Stimulated activated CD4-positive, alpha-beta T cell treated with anti-CD3 and anti-CD28 coated beads, Interleukin-1b, Interleukin-23, amount 100 ng/mL, for 24 hours (primary cell): ENCODE measurements at places on chromosomes 6 and 20.

DNA sequence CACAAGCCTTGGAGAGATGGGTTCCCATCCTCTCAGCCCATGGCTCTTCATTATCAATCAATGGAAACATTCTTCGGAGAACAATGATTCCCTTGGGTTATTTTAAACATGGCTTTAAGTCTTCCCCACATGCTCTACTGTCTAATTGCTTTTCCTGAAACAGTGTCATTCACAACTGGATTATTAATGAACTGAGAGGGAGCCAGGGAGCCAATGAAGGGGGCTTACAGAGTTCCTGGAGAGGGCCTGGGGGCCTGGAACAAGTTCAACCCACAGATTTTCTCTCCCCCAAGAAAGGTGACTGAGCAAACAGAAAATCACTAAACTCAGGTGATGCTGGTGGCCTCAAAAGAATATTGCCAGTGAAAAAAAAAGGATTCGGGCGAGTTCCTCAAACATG, 1.3 kb upstream of the PPP1R16B start:
- no peak for DNase-seq

GRCh38 chr20:47799116-47799715, 13.9 kb upstream of the SULF2 start:
- no peak for DNase-seq

GRCh38 chr6:151027936-151028838, 162.7 kb downstream of the MTHFD1L start:
- DNase-seq: no peak

- DNase-seq: no peak
These were observed 62.2 kb downstream of the ZDHHC14 start for GRCh38 chr6:157443066-157443800.

DNA sequence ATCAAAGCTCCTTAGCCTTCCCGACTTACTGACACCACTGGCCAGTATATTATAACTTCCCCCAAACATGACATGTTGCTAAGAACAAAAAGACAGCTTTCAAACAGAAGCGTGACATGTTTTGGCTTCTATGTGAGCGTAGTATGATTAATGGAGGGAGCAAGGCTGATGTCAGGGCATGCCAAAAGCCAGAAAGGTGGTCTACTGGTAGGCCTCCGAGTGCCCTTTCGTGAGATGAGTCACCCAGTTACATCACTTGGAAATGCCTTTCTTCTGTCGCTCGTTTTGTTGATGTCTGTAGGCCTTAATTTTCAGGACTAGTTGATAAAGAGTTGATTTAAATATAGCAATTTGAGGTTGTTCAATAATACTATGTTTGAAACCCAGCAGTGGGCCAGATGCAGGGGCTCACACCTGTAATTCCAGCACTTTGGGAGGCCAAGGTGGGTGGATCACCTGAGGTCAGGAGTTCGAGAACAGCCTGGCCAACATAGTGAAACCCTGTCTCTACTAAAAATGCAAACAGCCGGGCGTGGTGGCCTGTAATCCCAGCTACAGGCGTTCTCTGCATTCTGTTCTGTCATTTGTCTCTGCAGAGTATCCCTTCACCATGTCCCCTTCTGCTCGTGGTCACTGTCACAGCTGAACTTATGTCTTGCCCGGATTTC, 53.3 kb downstream of the CNKSR3 start:
- DNase-seq: no peak

- DNase-seq: no peak
These were observed 100.9 kb downstream of the FUT9 start for GRCh38 chr6:96116674-96117073.

- no peak for DNase-seq
These were observed 69.2 kb upstream of the LYRM2 start for GRCh38 chr6:89707766-89708165.

DNA sequence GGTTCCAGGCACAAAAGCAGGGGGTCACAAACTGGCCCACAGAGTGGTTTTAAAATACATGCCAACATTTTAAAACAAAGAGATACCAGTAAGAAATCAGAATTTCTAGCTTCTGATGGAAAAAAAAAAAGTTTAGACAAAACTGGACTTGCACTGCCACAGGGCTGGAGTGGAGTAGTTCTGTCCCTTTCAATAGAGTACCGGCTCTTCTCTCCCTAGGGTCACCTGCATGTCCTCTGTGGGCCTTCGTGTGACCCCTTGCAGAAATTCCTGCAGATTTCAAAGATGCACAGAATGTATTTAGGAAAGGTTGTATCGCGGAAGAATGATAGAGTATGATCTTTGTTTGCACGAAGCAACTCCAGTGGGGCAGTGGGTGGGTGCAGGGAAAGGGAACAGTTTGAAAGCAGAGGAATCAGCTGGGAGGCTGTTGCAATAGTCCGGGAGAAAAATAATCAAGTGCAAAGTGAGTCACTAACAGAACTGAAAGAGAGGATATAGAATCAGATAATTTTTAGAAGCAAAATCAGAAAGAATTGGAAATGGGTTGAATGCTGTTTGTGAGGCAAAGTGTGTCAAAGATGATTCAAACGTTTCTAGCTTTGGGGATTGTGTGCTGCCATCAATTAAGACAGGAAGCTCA, 97.3 kb upstream of the STXBP5 start:
- no peak for DNase-seq

GRCh38 chr6:114430534-114431124, 87.8 kb upstream of the HS3ST5 start:
- no peak for DNase-seq

DNA sequence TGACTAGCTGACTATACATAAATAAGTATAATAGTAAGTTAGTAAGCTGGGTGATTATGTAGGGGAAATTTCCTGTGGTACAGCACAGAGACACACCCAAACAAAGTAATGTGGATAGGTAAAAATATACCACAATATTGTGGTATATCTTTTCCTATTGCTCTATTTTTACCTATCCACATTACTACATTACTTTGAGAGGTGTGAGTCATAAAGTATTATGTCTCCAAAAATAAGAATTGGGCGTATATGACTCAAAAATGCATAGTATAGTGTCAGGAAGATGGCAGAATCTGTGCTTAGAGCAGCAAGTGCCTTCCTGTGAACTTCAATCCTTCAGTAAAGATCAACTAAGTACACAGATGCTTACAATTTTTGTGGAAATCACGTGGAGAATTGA, 2.7 kb upstream of the SIRPG start:
- no peak for DNase-seq

DNA sequence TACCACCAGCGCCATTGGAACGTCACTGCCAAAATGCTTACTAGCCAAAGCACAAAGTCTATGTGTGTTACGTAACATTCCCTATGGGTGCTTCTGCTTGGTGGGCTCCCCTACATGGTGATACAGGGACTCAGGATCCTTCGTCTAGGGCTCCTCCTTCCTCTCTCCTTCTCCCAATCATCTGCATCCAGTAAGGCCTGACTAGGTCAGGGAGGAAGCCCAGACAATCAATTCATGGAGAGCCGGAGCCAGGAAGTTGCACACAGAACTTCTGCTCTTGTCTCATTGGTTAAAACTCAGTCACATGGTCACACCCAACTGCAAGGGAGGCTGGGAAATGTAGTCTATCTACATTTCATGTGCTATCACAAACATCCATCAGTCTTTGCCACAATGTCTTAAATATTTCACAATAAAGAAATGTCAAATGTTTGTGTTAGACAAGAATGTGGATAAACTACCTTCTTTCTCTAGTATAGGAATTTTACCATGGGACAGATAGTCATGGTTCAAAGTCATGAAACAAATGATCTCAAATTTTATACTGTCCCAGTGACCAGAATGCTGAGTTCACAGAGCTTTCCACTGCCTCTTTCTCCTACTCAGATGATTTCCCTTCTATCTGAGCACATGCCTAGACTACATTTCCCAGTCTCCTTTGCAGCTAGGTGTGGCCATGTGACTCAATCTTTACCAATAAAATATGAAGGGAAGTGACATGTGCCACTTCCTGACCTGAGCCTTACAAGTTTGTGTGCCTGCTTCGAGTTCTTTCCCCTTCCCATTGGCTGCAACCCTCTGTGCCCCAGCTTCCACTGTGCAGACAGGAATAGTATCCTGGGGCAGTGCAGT, 9.3 kb upstream of the KCNK15 start:
- no peak for DNase-seq

GRCh38 chr6:117573006-117573680, 29.2 kb downstream of the GOPC start:
- DNase-seq: no peak

GRCh38 chr20:62811320-62811719, 5.5 kb upstream of the COL9A3 start:
- DNase-seq: no peak

- peak; percentile 81 for DNase-seq
These were observed 966 bp upstream of the REV3L start for GRCh38 chr6:111483736-111484632.

DNA sequence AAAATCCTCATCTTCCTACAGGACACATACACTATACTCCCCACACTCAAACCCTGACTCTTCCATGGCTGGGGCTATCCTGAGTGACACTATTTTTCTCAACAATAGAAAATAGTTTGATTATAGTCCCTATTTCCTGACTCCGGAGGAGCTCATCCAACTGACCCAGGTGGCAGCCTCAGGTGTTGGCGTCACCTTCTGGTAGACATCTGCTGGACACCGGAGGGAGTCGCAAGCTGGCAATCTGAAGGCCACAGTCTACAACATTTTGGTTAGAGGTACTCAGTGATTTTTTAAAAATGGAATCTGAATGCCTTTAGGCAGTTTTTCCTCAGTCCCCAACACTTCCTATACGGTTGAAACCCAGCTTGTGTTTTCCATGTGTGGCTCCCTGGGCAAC, 32.2 kb upstream of the OCSTAMP start:
- no peak for DNase-seq

DNA sequence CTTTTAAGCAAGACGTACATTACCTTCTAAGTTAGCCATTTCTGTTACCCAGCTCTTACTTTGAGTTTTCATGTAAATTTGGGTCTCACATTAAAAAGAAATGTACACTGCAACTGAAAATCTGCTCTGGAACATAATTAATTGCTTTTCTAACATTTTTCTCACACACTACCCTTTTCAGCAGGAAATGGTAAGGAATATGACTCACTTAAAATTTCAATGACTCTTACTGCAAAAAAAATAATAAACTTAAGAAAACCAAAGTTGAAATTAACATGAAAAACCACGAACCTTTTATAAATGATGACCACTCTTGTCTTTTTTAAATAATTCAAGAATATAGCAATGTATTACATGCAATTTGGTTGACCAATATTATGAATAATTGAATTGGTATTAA, 1.3 kb downstream of the CGA start:
- DNase-seq: no peak

- DNase-seq: no peak
These were observed 133.2 kb downstream of the SLC16A10 start for GRCh38 chr6:111220383-111221031.

DNA sequence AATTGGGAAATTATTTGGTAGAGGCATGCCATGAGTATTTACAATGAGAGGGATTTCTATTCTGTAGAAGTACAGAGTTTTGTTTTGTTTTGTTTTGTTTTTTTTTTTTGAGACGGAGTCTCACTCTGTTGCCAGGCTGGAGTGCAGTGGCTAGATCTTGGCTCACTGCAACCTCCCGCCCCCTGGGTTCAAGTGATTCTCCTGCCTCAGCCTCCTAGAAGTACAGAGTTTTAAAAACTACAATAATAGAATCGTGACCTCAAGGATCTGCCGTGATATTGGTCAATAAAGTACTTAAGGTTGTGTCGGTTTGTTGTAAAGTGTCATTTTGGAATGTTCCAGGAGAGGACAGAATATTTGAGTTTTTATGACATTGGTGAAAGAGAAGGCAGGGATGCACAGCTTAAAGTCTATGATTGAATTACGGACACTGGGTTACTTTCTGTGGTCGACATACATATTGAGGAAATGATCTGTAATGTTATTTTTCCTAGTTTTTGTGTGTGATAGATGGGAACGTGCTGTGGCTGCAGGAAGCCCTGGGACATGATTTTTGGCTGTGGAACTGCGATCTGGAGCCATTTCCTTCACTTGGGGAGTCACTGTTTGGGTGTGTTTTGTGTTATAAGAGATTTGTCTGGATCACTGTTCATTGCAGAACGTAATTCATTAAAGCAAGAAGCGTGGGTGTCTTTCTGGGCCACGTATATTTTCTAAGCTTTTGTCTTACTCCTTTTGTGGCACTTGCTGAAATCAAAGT, 59.6 kb downstream of the TIAM2 start:
- no peak for DNase-seq

GRCh38 chr20:18986146-18986830, 172.7 kb downstream of the SCP2D1 start:
- DNase-seq: no peak

GRCh38 chr20:35003211-35004031, 47.8 kb downstream of the MYH7B start:
- DNase-seq: no peak

DNA sequence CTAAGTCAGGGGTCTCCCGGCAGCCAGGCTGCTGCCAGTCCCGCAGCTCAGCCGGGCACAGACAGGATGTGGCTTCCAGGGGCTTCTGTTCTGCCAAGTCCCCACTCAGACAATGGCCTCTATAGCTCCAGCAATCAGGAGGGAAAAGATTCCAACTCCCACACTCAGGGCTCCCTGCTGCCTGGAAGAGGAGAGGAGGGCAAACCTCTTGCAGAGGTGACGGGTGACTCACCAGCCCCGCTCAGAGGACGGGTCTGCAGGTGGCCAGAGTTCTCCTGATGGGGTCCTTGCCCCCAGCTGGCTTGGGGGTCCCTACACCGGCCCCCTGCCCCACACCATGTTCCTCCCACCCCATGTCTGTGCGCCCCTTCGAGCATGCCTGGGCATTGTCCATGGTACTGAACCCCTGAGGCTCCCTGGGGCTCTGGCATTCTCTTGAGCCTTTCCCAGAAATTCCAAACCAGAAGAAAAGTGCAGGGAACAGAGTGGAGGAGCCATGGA, 32.6 kb downstream of the NTSR1 start:
- no peak for DNase-seq

DNA sequence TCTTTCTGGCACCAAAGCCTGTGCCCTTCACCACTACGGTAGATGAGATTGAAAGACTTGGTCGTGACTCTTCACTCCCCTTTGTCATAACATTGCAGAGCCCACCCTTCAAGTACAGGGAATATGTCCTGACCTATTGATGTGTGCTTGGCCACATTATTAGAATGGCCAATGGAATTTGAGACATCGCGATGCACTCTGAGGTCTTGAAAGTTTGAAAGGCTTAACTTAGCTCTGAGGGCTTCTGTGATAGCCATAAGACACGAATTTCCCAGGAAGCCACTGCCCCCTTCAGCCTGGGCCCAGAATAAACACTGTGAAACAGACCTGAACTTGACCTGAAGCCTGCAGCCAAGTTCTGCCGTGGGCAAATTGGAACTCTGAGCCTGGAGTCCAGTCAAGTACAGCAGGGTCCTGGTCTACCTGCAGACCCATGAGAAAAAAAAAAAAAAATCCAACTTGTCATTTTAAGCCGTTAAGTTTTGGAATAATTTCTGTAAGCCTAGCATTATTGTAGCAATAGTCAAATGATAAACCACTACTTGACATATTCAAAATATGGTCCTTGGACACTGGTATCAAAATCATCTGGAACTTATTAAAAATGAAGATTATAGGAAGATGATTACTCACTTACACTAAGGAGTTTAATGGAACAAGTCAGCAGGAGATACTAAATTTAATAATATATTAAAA, 36.9 kb upstream of the TRAF3IP2 start:
- DNase-seq: no peak
